Kidney (tissue), 22 donors: ENCODE measurements at places on chromosomes 6 and 20.
A peak's percentile ranks its signal among the peaks of the same experiment; 100 is the strongest.

GRCh38 chr6:100088009-100088408 lies 94.0 kb upstream of the MCHR2 start:
- no peak for DNase-seq

DNA sequence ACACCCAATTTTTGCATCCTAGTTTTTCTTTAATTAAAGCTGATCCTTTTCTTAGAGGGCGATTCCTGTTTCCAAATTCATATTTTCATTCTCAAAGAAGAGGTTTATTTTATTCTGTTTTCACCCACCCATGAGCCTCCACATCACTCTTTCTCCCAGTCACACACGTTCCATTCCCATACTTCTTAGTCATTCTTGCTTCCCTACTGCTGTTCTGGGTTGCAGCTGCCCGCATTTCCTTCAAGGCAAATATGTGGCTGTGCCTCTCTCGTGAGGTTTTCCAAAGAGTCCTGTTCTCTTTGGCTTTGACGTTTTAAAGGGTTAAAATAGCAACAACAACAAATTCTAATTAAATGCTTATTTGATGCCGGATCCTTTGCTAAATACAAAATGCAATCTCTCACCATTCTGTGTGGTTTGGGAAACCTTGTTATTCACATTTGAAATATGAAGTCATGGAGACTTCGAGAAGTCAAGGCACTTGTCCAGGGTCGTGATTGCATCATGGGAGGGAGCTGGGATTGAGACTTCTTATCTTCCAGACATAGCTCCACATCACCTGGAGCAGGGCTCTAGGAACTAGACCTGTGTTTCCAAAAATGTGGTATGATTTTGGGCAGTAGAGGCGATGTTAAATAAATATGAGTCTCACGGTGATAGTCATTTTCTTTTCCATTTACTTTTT lies 126.6 kb downstream of the DOK5 start:
- no peak for DNase-seq

- DNase-seq = no peak
Measured at GRCh38 chr6:166360243-166361076, 18.1 kb upstream of the SFT2D1 start.

DNA sequence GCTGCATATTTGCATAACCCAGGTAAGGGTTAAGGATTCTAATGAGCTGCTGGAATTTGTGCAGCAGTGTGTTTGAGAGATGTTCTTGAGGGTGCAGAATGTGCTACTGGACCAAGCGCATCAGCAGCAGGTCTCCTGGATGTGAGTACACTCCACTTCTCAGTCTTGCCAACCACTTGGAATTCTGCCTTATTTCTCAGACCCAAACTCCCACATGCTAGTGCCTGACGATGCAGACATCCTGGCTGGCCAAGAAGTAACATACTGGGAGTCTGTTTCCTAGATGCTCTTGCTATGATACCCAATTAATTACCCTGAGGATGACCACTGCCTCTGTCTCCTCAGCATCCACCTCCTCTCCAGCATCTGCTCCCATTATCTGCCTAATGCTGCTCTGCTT lies 186.6 kb downstream of the MOXD1 start:
- no peak for DNase-seq

DNA sequence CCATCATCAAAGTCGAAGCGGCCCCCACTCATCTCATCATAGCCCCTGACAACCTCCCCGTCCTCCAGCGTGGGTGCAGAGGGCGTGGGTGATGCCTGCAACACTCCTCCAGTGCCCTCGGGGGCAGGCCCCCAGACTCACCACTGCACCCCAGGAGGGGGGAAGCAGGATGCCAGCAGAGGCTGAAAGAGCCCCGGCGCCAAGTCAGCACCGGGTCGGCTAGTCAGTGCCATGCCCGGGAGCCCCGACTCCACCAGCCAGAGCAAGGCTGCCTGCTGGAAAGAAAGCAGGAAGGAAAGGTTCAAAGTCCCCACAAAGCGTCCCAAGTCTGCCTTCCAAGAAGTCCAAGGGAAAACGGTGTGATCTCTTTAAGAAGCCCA lies 324 bp downstream of the JPH2 start:
- peak; percentile 46 for DNase-seq

DNA sequence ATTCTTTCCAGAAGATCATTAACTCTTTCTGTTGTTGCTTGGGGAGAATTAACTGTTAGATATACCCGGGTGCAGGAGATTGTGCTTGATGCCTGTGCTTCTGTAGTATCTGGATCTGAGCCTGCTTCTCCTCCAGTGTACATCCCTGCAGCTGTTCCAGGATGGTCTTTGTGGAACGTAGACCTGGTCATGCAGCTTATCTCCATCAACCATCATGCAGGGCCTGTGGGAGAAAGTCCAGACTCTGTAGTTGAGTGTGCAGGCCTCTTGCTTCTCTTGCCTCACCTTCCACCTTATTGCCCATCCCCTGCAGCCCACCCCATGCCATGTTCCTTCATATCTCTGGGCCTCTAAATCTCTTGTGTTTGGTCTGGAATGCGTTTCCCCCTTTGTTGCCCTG lies 75.3 kb upstream of the VSTM2L start:
- DNase-seq = no peak
